T-helper 1 cell (primary cell): ENCODE measurements at places on chromosomes 13 and 19.

- DNase-seq = peak; percentile 46
Measured at GRCh38 chr19:4352701-4353121, 9.3 kb downstream of the MPND start.

- no peak for DNase-seq
Measured at GRCh38 chr19:48396824-48397176, 3.3 kb downstream of the GRIN2D start.

DNA sequence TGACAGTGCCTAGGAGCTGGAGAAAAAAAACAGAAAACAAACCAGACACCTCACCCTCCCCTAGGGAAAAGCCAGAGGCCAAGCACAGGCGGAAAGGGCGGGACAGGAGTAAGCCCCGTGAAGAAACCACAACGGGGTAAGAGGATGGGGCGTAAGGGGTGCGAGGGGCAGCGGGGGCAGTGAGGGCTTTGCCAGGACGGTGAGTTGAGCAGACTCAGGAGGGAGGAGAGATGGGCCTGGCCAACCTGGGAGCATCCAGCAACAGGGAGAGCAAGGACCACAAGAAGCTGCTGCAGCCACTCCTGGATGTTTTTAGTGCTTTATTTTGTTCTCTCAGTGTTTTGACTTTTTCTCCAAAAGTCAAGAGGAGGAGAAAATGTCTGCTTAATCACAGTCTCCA lies 114.1 kb upstream of the SOX1 start:
- no peak for DNase-seq

- DNase-seq = no peak
Measured at GRCh38 chr19:17610384-17610783, 54.9 kb downstream of the COLGALT1 start.

GRCh38 chr19:14366529-14366928 lies 14.7 kb upstream of the ADGRE5 start:
- DNase-seq = peak; percentile 82

GRCh38 chr13:51218626-51219025 lies 3.6 kb upstream of the FAM124A start:
- DNase-seq = no peak
